ENCODE measurements at places on chromosomes 5 and 9. TPM values are rescaled to one million over a fixed set of nuclear protein-coding genes. Genes with fewer than 3 reads are reported as not detected.

DNA sequence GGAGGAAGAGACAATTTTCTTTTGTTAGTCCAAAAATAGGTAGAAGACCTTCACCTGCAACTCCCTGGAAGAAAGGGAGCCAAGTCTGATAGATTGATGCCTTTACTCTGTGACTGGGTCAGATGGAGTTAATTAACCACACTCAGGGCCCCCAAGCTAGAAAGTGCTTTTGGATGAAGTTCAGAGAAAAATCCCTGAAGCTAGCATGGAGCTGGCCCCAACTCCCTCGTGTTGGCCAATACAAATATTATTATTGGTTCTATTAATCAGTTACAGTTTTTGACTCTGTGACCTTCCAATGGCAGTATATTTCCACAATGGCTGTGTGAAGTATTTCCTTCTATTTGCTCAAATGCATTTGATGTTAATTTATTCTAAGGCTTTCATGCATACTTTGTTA lies 1753.5 kb downstream of the EFNA5 start:
- no peaks in the 10 kb centered on the region for H3K36me3 ChIP-seq
- no peak overlapping the region for H3K27ac ChIP-seq
- no peaks in the 10 kb centered on the region for H3K27me3 ChIP-seq
- DNase-seq, result no peak
- no peaks in the 10 kb centered on the region for H3K4me1 ChIP-seq

DNA sequence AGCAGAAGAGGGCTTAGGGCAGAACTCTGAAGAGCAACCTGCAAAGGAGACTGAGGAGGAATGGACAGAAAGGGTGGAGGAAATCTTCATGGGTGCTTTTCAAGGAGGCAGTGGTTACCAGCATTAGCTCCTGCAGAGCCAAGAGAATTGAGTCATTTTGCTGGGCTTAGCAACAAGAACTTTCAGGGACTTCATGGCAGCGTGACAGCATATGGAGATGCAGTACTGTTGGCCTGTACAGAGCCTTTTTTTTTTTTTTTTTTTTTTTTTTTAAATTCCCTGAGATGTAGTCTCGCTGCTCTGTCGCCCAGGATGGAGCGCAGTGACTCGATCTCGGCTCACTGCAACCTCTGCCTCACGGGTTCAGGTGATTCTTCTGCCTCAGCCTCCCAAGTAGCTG lies 296.0 kb upstream of the DMRT1 start:
- no peak overlapping the region for H3K27ac ChIP-seq
- no peak overlapping the region for H3K4me3 ChIP-seq
- peak; percentile 17 for DNase-seq
- H3K36me3 ChIP-seq, result no peaks in the 10 kb centered on the region
- H3K4me1 ChIP-seq, result peaks cover 15% of the 10 kb centered on the region

DNA sequence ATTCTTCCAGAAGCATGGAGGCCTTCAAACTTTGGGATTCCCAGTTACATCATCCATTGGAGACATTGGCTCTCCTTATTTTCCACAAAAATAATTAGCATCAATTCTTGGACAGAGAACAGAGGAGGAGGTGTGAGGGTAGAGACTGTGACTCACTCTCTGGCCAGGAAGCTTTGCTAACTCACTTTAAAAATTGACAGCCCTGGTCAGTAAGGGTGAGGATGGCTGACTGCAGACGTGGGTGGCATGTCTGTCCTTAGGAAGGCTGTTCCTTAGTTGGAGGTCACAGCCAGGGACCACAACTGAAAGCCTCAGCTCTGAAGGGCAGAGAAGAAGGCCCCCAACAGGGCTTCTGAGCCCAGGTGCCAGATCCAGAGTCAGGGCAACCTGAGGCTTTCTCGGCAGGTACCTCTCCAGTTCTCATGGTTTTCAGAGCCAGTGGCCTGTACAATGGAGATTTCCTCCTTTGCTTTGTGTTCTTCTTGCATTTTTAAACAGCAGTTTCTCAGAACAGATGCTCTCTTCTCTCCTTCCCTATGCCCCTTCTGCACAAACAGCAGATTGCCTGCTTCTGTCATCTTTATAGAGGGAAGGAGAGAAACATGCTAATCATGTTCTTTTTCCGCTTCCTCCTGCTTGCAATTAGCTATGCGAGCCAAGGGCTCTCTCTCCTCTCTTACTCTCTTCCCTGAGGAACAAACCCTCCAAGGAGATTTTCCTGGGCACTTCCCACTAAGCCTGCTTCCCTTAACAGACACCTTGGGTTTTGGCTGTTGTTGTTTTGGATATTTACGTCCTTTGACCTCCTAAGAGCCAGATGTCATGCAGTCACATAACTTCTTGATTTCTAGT lies 92.5 kb upstream of the ZNF366 start:
- H3K4me3 ChIP-seq, result no peak overlapping the region
- no peak for DNase-seq
- H3K27me3 ChIP-seq, result no peaks in the 10 kb centered on the region
- peaks cover 13% of the 10 kb centered on the region for H3K4me1 ChIP-seq
- no peak overlapping the region for H3K27ac ChIP-seq
- H3K36me3 ChIP-seq, result no peaks in the 10 kb centered on the region

DNA sequence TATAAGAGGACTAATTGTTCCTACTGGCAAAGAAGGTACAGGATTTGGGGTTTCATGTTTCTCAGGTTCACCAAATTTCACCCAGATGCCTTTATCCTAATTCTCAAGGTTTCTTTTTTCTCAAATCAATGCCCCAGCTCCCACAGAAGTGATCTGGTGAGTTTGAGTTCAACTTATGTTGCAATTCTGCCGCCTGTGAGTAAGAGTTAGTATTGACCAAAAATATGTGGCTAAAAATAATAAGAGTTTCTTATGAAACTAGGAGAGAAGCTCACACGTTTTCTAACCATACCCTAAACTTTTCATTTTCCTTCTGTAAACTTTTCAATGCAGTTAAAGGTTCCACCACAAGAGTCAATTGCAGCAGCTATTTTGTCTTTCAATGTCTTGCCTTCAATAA lies 15.1 kb downstream of the SLCO6A1 start:
- H3K4me3 ChIP-seq, result no peak overlapping the region
- H3K36me3 ChIP-seq, result no peaks in the 10 kb centered on the region
- H3K27me3 ChIP-seq, result no peaks in the 10 kb centered on the region
- DNase-seq, result no peak

Gene PCDHA10
- total RNA-seq, result 0.07 TPM

DNA sequence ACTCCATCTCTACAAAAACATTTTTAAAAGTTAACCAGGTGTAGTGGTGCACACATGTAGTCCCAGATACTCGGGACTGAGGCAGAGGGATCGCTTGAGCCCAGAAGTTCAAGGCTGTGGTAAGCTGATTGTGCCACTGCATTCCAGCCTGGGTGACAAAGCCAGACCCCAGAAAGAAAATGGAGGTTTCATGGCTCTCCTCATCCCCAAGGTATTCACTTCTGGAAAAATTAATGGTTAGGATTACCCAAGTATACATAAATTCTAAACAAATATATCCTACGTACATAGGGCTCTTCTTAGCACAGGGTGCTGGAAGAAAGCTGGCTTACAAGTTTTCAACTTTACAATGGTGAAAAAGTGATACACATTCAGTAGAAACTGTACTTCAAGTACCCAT lies 18.6 kb upstream of the RECK start:
- no peaks in the 10 kb centered on the region for H3K36me3 ChIP-seq
- no peaks in the 10 kb centered on the region for H3K4me1 ChIP-seq
- H3K27me3 ChIP-seq, result no peaks in the 10 kb centered on the region
- H3K27ac ChIP-seq, result no peak overlapping the region

DNA sequence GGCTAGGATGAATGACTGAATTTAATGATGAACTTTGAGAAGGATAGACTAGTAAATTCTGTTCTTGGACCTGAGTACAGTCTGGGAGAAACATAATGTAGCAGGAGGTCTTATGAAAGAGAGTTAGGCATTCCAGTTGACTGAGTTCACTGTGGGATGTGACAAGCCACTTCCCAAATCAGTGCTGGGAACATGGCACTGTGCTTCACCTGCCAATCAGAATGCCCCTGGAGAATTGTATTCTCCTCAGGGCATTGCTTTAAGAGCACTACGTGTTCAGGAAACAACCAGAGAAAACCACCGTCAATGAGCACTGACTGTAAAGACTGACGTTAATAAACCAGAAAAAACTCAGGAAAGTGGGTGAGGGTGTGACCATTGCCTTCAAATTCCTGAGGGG lies 1.2 kb downstream of the CCDC107 start:
- H3K4me3 ChIP-seq, result peak overlapping the region; percentile 79
- H3K4me1 ChIP-seq, result peaks cover 28% of the 10 kb centered on the region
- no peaks in the 10 kb centered on the region for H3K36me3 ChIP-seq
- H3K27ac ChIP-seq, result peak overlapping the region; percentile 97

DNA sequence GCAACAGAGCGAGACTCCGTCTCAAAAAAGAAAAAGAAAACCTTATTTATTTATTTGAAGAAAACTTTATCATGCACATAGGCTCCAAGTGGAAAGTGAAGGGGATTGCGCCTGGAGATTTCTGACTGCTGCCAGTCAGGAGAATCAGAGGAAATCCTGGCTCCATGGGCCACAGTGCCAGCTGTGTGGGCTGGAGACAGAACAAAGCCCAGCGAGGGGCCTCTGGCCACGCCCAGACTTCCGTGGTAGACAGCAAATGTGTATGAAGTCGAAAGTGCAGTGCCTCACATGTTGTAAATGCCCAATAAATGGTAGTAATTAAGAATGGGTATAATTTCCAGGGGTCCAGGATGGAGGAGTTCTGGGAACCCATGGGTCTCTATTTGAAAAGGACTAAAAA lies 75.8 kb upstream of the WWC1 start:
- no peaks in the 10 kb centered on the region for H3K27me3 ChIP-seq
- no peak overlapping the region for H3K4me3 ChIP-seq
- H3K4me1 ChIP-seq, result no peaks in the 10 kb centered on the region

Gene PCDHB4
- 2.0 TPM for total RNA-seq

- H3K27me3 ChIP-seq, result no peaks in the 10 kb centered on the region
- H3K36me3 ChIP-seq, result no peaks in the 10 kb centered on the region
- no peaks in the 10 kb centered on the region for H3K4me1 ChIP-seq
- no peak overlapping the region for H3K27ac ChIP-seq
These were observed 125.4 kb downstream of the PTTG1 start for GRCh38 chr5:160547061-160547460.

Gene STXBP1
- 3.4 TPM for total RNA-seq

GRCh38 chr5:150172145-150172544 lies 5.6 kb downstream of the CDX1 start:
- no peak for DNase-seq
- no peaks in the 10 kb centered on the region for H3K36me3 ChIP-seq
- H3K4me1 ChIP-seq, result no peaks in the 10 kb centered on the region
- no peak overlapping the region for H3K27ac ChIP-seq

Gene PCDHGB1
- total RNA-seq, result 0.20 TPM

DNA sequence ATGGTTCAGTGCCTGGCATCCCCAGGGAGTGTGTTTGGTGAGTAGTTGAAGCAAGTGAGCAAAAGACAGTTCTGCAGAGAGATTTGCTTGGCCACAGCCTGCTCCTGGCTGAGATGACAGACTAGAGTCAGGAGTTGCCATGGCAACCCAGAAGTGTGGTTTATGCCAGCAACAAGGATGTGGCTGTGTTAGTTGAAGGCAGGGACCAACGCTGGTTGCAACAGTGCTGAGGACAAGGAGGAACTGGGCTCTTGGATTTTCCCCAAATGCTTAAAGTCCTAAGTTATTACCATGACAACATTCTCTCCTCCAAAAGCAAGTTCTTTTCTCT lies 2.7 kb downstream of the NXNL2 start:
- H3K27ac ChIP-seq, result no peak overlapping the region
- H3K4me1 ChIP-seq, result no peaks in the 10 kb centered on the region
- no peak overlapping the region for H3K4me3 ChIP-seq
- DNase-seq, result no peak
- no peaks in the 10 kb centered on the region for H3K36me3 ChIP-seq

DNA sequence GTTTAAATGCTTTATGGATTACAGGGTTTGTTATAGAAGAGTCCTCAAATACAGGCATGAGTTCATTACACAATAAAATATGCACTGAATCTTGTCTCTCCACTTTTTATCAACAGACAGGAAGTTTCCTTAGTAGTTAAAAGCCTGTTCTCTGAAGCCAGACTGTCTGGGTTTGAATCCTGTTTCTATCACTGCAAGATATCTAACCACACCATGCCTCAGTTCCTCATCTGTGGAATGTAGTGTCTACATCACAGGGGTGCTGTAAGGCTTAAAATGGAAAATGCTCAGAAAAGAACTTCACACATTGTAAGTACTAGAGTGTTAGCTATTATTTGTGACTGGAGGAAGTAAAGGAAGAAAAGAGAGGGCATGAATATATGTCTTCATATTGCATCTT lies 9.3 kb downstream of the LIX1 start:
- H3K36me3 ChIP-seq, result no peaks in the 10 kb centered on the region
- no peak overlapping the region for H3K27ac ChIP-seq
- no peak overlapping the region for H3K4me3 ChIP-seq
- H3K27me3 ChIP-seq, result no peaks in the 10 kb centered on the region
- no peaks in the 10 kb centered on the region for H3K4me1 ChIP-seq
- DNase-seq, result no peak

DNA sequence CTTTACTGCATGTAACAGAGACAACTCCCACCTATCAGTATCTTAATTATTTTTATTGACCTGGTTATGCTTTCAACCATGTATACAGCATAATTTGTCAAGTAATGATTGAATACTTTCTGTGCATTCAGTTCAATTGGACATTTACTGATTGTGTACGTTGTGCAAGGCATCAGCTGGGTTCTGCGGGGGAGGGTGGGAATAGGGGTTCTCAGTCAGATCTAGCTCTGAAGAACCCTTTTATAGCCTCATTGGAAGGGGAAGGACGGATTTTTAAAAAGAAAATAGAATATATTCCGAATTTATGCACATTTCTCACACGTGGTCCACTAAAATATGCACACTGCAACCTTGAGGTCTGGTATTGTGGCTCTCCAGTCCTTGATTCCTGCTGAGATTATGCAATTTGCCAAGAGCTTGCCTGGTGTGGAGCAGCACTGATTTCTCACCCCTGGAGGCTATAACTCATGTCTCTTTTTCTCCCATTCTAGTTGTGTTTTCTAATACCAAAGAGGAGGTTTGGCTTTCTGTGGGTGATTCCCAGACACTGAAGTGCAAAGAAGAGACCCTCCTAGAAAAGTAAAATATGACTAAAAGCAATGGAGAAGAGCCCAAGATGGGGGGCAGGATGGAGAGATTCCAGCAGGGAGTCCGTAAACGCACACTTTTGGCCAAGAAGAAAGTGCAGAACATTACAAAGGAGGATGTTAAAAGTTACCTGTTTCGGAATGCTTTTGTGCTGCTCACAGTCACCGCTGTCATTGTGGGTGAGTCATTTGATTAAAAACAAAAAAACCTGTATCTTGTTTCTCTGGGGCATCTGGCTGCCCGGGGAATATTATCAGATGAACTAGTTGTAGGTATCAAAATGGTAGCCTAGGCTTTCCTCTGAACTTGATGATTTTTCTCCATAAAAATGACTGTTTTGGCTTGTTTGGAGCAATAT lies 1.7 kb downstream of the SLC1A3 start:
- H3K27me3 ChIP-seq, result no peaks in the 10 kb centered on the region
- peak overlapping the region; percentile 75 for H3K4me3 ChIP-seq
- H3K36me3 ChIP-seq, result no peaks in the 10 kb centered on the region
- DNase-seq, result no peak
- peaks cover 22% of the 10 kb centered on the region for H3K4me1 ChIP-seq

- H3K36me3 ChIP-seq, result no peaks in the 10 kb centered on the region
- H3K27ac ChIP-seq, result no peak overlapping the region
- H3K4me1 ChIP-seq, result no peaks in the 10 kb centered on the region
These were observed 37.1 kb upstream of the FAM169A start for GRCh38 chr5:74903165-74903787.
